Activated effector memory CD4-positive, alpha-beta T cell treated with Interleukin-2 at 50 U/mL for 16 hours (primary cell): ENCODE measurements at places on chromosomes 1 and 21.

DNA sequence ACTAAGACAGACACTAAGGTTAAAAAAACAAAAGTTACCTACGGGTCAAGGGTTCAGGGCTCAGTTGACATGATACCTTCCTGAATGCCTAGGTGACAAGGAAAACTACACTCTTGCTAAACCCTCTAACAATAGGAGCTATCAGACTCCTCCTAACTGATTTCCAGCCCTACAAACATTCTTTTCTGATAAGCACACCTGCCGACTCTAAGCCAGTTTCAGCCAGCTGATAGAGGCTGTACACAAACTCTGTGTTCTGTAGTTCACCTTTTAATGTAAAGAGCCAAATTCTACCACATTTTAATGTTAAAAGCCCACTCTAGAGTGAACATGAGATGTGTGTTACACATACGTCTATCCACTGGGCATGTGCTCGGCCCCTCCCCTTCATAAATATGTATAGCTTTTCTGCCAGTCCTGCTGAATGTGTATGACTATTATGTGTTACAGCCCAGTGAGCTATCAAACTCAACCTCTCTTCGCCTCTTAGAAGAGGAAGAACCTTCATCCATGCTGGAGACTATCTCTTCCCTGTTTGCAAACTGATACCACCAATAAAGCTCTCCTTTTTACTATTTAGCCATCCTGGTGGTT lies 40.0 kb upstream of the FAM163A start:
- DNase-seq: no peak

DNA sequence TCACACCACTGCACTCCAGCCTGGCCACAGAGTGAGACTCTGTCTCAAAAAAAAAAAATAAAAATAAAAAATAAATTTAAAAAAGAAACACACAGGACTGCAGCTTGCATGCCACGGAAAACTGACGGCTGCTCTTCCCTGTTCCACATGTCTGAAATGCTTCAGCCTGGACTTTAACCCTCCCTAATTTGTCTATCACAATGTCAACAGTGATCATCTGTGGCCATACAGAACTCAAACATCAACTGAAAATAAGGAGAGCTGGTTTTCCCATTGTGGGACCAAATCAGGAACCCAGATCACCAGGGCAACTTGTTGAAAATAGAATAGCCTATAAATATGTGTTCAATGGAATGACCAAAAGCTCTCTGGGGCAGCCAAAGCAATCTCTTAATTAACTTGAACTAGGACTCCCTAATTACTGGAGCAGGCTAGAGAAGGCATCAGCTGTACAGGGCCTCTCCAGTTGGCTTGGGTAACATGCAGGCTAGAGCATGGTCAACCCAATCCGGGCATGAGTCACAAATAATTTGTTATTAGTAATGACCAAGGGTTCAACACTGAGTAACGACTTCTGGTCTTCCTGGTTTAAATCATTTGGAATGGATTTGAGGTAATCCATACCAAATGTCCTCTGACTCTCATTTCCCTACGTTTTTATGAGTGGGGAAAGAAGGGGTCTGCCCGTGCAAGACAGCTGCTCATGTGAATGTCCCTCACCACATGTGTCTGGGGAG lies 62.7 kb upstream of the KAZN start:
- no peak for DNase-seq

GRCh38 chr1:72283307-72284083 lies 1.2 kb upstream of the NEGR1 start:
- DNase-seq: no peak

GRCh38 chr1:114756949-114757454 lies 782 bp downstream of the CSDE1 start:
- DNase-seq: no peak

DNA sequence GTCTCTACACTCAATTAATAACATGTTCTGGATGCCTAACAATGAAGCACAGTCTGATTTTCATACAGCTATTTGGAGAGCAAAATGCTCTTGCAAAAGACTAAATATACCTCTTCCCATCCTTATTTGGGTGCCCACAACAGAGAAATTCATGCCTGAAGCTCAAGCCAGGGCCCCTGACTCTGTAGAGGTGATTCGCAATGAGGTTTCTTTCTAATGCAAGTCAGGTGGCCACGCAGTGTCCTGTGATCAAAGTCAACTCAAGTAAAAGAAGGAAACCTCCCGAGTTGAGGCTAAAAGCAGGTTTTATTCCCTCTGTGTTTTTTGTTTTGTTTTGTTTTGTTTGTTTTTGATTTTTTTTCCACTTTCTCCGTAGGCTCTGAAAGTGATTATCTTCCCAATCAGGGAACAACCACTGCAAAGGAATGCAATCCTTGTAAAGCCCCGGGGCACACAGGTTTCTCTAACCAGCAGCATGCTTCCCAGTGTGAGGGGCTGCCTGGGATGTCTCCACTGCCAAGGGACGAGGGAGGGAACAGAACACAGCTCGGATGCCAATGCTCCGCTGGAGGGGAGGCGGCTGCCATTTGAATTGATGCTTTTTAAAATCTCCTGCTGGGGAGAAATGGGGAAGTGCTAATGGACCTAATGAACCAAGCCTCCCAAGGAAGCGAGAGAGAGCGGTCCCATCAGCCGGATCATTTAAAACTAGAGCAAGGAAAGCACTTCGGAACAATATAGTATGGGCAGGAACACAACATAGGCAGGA lies 73.8 kb upstream of the SSX2IP start:
- no peak for DNase-seq

GRCh38 chr1:220526294-220526693 lies 1.6 kb upstream of the MARK1 start:
- no peak for DNase-seq

- DNase-seq: no peak
Observed at GRCh38 chr1:155200920-155201319, 6.8 kb downstream of the THBS3 start.

- DNase-seq: no peak
Observed at GRCh38 chr1:105072446-105072845, 1322.7 kb downstream of the AMY1C start.

DNA sequence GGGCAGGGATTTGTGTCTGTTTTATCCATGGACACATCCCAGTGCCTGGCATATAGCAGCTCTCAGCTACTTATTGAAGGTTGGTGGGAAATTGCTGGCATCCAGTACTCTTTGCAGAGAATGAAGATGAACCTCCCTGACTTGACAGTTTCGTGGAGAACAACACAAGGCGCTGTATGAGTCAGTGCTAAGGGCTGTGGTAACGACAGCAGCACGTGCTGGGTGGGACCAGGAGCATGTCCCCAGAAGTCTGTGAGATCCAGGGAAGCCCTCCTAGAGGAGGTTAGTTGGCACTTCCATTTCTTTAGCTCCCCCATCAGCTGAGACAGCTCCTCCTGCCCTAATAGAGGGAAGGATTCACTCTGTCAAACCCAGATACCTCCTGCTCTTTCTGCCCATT lies 25.9 kb upstream of the IL19 start:
- no peak for DNase-seq

DNA sequence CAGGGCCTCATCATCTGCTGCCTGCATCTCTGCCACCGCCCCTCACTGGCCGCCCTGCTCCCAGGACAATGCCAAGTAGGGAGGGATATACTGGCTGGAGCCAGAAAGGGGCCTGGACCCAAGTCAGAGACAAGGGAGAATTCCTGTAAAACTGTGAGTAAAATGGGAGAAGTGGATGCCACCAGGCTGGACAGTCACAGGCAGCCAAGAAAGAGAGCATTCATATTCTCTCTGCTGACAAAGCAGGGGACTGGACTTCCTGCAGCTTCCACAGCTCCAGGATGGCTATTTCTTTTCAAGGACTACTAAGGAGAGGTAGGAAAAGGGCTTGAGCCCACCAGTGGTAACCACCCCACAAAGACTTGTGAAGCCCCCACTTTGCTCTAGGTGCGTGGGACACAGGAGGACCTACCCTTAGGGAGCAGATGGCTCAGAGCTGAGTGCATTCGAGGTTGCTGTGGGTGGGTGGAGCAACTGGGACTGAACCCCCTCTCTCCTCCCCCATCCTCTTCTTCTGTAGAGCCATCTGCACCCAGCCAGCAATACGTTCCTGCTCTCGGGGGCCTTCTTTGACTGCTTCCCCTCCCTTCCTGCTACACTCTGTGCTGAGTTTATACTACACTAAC lies 57.5 kb downstream of the GLIS1 start:
- DNase-seq: no peak

GRCh38 chr1:197738927-197739326 lies 36.4 kb downstream of the DENND1B start:
- DNase-seq: no peak

- no peak for DNase-seq
Observed at GRCh38 chr21:14620152-14620551, 74.0 kb upstream of the SAMSN1 start.

DNA sequence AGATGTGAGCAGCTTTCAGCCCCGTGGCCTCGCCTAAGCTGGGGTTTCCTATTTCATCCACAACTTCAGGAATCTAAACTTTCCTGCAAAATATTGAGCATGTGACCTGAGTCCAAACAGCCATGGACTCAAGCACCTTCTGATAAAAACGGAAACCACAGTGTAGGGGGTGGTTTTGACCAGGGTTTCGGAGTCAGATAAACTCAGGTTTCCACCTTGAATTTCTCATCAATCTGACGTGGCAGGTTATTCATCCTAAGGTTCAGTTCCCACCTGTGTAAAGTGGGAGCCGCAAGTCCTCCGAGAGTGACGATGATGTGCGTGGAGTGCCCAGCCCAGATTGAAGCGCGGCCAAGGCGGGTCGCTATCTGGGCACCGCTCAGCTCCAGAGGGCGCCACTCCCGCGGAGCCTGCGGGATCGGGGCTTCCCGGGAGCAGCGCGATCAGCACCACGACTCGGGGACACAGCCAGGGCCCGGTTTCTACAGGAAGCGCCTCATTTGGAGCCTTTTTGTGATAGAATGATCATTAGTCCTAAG lies 871 bp upstream of the ETS2 start:
- no peak for DNase-seq

DNA sequence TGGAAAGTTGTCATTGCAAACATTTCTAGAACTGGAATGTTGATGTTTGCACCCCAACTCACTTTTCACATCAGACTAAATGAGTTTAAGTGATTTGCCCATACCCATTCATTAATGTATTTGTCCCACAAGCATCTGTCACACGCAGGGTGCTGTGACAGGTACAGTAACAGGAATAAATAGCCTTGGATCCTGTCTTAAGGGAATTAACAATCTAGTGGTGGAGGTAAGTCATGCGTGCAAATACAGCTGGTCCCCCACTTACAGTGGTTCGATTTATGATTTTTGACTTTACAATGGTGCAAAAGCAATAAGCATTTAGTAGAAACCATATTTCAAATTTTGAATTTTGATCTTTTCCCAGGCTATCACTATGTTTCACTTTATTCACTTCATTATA lies 17.5 kb upstream of the PRDM2 start:
- no peak for DNase-seq

- no peak for DNase-seq
Observed at GRCh38 chr1:198281911-198282310, 125.1 kb downstream of the NEK7 start.

- DNase-seq: no peak
Observed at GRCh38 chr1:245598524-245599305, 443.9 kb downstream of the KIF26B start.

GRCh38 chr1:38013227-38013622 lies 691 bp downstream of the UTP11 start:
- DNase-seq: no peak

DNA sequence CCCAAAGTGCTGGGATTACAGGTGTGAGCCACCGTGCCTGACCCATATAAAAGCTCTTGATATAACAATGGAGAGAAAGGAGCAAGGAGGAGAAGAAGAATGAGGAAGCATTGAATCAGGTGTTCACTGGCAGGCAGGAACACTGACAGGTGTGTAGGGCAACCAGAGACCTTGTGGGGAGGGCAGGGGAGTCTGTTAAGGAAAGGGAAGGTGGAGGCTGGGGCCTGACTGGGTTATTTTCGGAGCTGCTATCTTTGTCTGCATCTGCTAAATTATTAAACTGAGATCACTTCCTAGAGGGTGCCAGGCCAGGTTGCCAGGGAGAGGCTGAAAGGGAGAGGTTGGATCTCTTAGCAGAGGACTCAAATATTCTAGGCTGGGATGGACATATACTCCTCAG lies 6.8 kb upstream of the TRNP1 start:
- no peak for DNase-seq

- DNase-seq: no peak
Observed at GRCh38 chr1:229268505-229268904, 2.4 kb upstream of the RAB4A start.

DNA sequence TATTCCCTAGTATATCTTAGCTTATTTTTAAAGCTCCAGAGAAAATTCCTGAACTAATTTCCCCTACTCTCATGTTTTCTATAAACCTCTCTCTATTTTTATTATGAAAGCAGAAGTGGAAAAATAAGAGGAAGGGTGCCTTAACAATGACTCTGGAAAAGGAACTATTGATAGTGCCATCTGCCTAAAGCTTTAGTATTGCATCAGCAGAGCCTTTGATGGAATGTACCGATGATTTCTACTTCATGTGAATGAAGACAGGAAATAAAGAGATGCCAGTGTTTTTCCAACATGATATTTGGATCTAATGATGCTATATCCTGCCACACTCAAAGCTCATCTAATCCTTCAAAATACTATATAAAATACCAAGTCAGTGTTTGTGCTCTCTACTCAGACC lies 35.1 kb downstream of the TNFSF18 start:
- DNase-seq: no peak

DNA sequence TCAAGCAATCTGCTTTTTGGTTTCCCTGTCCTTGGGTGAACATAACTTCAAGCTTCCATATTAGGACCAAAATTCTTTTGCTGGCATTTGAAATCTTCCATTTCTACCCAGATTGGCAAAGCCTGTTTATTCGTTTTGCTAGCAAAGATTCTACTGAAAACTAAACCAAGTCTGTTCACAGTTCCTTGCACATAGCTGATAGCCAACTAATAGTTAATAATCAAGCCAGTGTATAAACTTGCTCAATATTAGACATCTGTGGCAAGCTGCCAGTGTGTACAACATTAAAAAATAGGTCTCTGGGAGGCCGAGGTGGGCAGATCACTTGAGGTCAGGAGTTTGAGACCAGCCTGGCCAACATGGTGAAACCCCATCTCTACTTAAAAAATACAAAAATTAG lies 6.3 kb downstream of the APP start:
- DNase-seq: no peak

GRCh38 chr1:36366091-36366661 lies 19.5 kb downstream of the STK40 start:
- DNase-seq: peak; percentile 36
